ENCODE measurements at places on chromosomes 12 and 14.

DNA sequence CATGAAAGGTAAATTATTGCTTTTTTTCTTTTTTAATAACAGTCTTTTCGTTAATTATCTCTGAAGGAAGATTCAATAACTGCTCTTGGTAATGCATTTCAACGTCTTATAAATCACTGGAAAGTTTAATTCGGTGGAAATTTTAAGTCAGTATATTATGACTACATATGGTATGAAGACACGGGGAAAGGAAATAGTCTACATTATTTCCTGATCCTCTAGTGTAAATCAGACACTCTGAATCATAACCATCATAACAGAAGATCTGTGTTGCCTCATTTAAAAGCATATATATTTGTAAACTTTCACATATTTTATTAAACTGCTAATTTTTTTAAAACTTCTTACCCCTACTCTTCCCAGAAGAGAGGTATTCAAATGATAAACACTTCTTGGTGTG is 53.7 kb downstream of the EFCAB11 start:
- no peak for DNase-seq

DNA sequence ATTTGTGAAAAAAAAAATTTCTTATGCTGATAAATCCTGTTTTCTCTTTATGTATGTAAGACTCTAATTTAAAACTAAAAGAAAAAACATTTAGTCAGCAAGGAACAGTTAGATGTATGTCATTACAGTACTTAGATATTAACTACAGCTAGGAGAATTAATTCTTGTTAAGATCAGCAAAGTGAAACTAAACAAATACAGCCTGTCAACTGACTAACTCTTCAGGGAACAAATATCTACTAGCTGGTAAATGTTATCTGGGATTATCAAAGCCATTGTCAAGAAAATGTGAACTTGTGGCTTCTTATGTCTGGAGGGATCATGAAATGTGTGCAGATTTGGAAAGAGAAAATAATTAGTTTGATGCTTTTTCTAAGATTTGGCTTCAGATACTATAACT is 27.5 kb downstream of the MGAT4C start:
- DNase-seq = no peak

DNA sequence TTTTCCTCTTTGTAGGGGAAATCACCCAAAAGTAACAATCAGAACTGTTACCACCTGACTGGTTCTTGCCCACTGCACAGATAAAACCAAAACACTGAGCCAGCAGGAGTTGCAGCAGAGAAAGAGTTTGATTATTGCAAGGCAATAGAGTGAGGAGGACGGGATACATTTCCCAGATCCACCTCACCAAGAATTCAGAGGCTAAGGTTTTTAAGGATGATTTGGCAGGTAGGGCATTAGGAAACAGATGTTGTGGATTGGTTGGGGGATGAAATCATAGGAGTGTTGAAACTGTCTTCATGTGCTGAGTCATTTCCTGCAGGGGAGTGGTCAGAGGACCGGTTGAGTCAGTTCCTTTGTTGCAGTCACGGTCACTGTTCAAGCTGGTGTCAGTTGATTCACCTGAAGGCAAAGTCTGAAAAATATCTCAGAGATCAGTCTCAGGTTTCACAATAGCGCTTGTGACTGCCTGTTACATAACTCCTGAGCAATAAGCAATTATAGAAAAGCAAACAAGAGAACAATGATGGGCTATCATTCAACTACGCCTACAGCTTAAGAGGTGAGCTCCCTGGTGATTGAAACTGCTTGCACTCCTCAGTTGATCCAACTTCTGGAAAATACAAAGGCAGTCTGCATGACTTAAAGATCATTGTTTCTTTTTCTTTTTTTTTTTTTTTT is 20.3 kb upstream of the AMN1 start:
- peak; percentile 49 for DNase-seq

GRCh38 chr12:123488539-123489230 is 30.7 kb downstream of the SNRNP35 start:
- DNase-seq = no peak

DNA sequence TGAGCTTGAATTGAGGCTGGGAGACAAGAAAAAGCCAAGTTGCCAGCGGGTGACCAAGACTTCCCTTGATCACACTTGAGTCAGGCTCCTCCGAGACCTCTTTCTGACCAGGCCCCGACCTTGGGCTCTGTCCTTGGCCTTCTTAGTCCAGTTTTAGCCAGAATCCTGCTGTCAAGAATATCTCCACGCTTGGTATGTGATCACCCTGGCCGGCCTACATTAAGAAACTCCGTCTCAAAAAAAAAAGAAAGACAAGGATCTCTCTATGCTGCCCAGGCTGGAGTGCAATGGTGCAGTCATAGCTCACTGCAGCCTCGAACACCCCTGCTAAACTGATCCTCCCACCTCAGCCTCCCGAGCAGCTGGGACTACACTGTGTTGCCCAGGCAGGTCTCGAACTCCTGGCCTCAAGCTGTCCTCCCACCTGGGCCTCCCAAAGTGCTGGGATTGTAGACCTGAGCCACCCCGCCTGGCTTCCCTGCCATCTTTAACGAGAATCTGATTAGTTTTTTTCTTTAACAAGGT is 1.0 kb upstream of the ITPK1 start:
- no peak for DNase-seq

GRCh38 chr12:117069101-117069797 is 30.0 kb downstream of the TESC start:
- no peak for DNase-seq

DNA sequence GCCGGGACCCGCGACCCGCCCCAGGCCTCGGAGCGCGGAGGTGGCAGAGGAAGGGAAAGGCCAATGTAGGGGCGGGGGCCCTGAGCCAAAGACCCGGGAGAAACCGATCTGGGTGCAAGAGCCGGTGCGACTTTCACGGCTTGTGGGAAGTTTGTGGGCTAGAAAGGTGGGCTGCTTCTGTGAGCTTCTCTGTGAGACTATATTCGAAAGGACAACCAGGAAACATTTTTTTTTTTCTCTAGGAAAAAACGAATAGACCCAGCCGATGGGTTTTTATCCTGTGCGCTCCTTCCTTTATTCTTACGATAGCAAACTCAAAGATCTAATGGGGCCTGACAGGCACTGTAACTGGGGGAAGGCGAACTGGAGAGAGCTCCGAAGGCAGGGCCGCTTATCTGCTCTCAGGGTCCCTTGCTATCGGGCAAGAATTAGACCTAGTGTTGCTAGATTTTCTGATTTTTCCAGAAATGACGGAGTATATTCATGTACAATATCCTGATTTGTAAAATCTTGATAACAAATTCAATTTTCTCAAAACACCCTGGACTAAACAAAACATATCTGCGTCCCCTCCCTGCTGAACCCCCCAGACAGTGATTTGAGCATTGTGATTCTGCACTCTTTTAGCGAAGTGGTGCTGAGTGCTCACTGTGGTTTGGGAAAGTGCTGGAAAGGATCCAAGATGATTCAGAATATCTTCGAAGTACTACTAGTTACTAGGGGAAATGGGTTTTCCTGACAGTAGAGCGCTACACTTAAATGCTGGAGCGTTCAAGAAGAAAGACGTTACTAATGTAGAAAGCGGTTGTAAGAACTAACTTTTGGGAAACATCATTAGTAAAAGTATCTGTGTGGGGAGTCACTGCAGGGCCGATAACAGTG is 563 bp upstream of the STXBP6 start:
- DNase-seq = no peak

DNA sequence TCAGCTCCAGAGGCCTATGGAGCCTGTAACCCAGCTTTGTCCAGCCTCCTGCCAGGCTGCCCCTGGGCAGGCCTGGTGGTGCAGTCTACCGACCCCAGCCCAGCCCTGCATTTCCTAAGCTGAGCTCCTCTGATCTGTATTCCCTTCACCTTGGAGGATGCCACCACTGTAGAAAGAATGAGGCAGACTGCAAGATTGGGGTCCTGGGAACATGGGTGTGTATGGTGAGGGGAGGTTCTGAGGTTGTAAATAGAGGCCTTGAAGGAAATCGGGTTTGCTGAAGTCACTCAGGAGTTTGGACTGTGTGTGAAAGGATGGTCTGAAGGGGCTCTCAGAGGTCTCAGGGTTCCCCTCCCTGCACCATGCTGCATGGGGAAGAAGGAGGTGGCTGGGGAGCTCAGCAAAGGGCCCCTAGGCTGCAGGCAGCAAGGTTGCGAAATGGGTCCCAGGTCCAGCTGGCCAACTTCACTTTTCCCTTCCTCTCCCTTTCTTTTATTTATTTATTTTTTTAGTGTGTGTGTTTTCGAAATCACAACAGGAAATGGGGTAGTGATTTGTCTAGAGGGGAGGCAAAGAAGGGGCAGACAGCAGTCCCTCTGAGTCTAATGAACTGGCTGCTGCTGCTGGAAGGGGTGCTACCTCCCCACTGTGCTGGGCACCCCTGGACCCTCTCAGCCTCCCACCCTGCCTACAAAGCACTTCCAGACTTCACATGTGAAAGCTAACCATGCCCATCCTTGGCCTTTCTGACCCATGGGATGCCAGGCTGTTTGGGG is 1.2 kb upstream of the LRP1-AS start:
- DNase-seq = no peak

- DNase-seq = no peak
Measured at GRCh38 chr12:21666722-21667121, 9.1 kb upstream of the LDHB start.

- DNase-seq = no peak
Measured at GRCh38 chr14:22482782-22483553, 106.1 kb downstream of the DAD1 start.

DNA sequence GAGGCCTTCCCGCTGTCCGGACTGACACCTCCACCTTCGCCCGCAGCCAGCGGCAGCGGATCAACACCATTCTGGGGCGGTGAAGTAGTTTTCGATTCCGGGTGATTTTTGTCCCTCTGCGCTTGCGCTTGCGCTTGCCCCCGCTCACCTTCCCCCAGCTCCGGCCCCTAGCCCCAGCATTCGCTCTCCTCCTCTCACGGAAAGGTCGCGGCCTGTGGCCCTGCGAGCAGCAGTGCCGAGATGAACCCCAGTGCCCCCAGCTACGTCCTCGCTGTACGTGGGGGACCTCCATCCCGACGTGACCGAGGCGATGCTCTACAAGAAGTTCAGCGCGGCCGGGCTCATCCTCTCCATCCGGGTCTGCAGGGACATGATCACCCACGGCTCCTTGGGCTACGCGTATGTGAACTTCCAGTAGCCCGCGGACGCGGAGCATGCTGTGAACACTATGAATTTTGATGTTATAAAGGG is 22.7 kb upstream of the SRGAP1 start:
- DNase-seq = no peak

GRCh38 chr14:98900236-98900635 is 371.8 kb downstream of the BCL11B start:
- no peak for DNase-seq

GRCh38 chr12:66627270-66627987 is 51.4 kb downstream of the GRIP1 start:
- DNase-seq = no peak

GRCh38 chr14:90714811-90715210 is 101.4 kb downstream of the TTC7B start:
- DNase-seq = no peak

GRCh38 chr12:44917141-44917540 is 41.0 kb upstream of the NELL2 start:
- DNase-seq = no peak

DNA sequence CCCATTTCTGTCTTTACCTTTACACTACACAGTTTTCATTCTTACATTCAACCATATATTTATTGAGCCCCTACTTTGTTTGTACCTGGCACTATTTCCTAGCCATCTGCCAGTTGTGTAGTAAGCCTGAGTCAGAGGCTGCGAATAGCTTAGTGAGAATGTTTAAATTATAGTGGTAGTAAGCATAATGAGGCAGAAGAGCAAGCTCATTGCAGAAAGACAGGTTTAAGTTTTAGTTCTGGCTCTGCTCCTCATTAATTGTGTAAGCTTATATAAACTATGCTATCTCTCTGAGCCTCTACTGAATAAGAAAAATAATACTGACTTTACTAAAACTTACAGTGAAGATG is 123.5 kb downstream of the NAV3 start:
- DNase-seq = no peak
